CD4-positive, alpha-beta T cell treated with Interleukin-2 at 100 ng/mL for 4 hours (primary cell): ENCODE measurements at places on chromosomes 12 and 14.
A peak's percentile ranks its signal among the peaks of the same experiment; 100 is the strongest.

DNA sequence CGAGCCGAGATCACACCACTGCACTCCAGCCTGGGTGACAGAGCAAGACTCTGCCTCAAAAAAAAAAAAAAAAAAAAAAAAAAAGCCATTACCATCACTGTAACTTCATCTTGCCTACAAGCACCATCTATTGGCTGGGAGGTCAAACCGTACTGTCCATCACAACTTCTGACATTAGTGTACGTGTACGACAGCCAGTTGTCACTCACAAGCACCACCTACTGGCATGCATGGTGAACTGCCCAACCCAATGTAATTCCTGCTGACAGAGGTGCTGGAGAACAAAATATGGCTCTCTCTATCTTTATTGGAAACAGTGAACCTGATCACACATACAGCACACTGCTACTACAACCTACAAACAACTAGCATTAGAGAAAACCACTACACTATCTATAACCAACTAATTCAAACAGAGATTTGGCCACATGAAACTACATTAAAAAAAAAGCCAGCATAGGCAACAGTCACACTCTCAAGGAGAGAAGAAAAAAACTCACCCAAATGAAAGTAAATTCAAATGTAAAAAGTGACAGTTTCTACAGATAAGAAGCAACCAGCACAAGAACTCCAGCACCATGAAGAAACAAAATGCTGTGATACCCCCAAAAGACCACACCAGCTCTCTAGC lies 82.3 kb downstream of the PUS7L start:
- DNase-seq = peak; percentile 8

- DNase-seq = no peak
Measured at GRCh38 chr14:54177641-54178621, 218.9 kb upstream of the CDKN3 start.

- peak; percentile 35 for DNase-seq
Measured at GRCh38 chr14:100261621-100262020, 22.7 kb downstream of the YY1 start.

DNA sequence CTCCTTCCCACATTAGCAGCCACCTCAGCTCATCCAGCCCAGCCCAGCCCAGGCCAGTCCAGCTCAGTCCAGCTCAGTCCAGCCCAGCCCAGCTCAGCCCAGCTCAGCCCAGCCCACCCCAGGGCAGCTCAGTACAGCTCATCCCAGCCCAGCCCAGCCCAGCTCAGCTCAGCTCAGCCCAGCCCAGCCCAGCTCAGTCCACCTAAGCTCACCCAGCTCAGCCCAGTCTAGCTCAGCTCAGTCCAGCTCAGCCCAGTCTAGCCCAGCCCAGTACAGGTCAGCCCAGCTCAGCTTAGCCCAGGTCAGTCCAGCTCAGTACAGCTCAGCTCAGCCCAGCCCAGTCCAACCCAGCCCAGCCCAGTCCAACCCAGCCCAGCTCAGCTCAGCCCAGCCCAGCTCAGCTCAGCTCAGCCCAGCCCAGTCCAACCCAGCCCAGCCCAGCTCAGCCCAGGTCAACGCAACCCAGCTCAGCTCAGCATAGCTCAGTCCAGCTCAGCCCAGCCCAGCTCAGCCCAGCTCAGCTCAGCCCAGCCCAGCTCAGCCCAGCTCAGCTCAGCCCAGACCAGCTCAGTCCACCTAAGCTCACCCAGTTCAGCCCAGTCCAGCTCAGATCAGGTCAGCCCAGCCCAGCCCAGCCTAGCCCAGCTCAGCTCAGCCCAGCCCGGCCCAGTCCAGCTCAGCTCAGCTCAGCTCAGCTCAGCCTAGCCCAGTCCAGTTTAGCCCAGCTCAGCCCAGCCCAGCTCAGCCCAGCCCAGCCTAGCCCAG lies 63.0 kb downstream of the TMEM121 start:
- no peak for DNase-seq

GRCh38 chr14:68153275-68153674 lies 333.7 kb downstream of the RAD51B start:
- no peak for DNase-seq

DNA sequence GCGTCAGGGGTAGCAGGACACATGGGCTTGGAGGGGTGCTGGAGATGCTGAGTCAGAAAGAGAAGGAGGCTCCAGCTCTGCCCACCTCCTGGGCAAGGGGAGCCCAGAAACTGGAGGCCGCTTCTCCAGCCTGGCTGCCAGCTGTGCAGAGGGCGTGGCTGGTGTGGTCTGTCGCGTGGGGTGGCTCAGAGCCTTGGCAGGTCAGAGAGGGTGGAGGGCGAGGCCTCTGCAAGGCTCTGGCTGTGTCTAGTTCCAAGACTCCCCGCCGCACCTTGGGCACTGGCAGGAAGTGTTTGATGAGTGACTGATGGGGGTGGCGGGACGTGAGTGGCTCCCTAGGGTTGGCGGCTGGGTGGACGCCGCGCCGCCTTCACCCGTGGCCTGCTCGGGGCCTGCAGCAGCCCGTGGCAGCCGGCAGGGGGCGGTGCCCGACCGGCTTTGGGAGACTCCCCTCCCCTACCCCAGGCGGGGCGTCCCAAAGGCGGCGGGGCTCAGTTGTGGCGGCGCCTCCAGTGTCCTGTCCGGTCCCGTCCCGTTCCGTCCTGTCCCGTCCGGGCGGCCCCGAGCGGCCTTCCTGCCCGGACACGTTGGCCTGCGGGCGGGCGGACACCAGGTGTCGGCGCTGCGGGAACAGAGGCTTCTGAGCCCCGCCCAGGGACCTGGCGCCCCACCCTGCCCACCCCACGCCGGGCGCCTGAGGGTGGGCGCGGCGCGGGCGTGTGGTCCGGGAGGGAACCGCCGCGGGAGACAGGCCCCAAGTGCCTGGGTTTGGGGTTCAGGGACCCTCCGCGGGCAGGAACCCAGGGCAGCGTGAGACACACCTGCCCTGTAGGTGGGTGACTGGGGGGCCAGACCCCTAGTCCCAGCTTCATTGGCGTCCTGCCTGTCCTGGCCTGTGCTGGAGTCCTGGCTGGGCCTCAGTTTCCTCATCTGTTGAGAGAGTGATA lies 39.7 kb downstream of the KRT80 start:
- peak; percentile 77 for DNase-seq

DNA sequence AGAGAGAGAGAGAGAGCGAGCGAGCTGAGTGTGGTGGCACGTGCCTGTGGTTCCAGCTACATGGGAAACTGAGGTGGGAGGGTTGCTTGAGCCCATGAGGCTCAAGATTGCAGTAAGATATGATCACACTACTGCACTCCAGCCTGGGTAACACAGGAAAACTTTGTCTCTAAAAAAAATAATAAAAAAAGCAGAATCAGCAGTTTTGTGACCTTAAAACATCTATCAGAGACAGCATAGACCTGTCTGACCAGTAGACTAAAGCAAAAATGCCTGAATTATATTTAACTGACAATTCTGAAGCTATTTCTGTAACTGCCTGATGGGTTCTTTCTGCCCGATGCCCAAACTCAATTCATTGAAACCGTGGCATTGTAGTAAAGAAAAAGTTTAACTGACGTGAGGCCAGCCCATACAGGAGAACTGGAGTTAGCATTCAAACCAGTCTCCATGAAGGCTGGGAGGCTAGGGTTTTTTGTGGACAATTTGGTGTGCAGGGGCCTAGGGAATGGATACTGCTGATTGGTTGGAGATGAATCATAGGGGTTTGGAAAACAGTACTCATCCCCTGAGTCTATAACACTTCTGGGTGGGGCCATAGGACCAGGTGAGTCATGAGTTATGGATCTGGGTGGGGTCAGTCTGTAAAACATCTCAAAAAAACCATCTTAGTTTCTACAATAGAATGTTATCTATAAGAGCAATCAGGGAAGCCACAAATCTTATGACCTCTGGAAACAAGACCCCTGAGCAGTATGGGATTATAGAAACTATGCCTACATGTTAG lies 8.0 kb upstream of the RASSF8 start:
- no peak for DNase-seq

DNA sequence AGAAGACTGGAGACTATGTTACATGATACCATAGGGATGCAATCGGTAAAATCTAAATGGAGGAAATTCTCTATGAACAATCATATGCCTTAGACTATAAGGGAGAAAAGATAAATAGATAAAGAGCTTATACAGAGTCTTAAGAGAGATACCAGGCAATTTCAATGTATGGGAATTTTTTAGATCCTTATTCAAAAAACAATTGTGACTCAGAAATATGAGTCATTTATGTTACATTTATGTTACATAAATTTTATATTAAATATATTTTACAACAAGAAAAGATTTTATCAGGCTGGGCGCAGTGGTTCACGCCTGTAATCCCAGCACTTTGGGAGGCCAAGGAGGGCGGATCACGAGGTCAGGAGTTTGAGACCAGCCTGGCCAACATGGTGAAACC lies 36.5 kb upstream of the PSMA6 start:
- no peak for DNase-seq

GRCh38 chr12:60836651-60837050 lies 1240.8 kb downstream of the SLC16A7 start:
- DNase-seq = no peak

DNA sequence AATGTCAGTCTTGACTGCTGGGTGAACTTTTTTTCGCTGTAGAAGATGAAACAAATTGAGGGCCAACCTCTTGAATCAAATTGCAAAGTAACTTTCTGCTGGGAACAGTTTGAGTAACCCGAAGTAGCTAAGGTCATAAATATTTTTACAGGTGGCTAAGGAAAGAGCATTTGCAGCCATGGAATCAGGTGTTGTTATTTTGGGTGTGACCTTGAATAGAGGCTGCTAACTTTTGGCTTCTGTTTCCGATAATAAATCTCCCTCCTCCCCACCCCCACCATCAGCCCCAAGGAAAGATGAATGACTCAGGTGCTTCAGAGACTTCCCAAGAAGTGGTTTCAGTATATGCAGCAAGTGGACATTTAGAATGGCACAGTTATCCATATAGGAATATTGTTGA lies 571.7 kb downstream of the DIO2 start:
- DNase-seq = no peak

DNA sequence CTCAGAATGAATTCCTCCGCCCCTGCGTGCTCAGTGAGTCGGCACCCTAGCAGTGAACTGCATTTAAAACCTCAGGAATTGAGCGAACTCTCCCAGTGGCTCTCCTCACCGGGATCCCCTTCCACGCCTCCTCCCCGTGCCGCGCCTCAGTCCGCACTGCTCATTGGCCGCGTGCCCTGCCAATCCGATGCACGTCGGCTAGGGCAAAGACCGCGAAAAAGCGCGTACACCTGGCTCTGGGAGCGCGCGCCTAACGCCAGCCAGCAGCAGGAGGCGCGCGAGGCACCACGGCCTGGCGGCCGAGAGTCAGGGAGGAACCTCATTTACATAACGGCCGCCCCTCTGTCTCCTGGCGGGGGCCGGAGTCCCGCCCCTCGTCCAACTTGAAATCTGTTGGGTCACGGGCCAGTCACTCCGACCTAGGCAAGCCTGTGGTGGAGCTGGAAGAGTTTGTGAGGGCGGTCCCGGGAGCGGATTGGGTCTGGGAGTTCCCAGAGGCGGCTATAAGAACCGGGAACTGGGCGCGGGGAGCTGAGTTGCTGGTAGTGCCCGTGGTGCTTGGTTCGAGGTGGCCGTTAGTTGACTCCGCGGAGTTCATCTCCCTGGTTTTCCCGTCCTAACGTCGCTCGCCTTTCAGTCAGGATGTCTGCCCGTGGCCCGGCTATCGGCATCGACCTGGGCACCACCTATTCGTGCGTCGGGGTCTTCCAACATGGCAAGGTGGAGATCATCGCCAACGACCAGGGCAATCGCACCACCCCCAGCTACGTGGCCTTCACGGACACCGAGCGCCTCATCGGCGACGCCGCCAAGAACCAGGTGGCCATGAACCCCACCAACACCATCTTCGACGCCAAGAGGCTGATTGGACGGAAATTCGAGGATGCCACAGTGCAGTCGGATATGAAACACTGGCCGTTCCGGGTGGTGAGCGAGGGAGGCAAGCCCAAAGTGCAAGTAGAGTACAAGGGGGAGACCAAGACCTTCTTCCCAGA lies at the start of gene HSPA2:
HSPA2 (plus strand) TSS at position 534 of the 995 bp plus-strand sequence; CDS start at position 643, 109 bp downstream.
- DNase-seq = peak; percentile 96

DNA sequence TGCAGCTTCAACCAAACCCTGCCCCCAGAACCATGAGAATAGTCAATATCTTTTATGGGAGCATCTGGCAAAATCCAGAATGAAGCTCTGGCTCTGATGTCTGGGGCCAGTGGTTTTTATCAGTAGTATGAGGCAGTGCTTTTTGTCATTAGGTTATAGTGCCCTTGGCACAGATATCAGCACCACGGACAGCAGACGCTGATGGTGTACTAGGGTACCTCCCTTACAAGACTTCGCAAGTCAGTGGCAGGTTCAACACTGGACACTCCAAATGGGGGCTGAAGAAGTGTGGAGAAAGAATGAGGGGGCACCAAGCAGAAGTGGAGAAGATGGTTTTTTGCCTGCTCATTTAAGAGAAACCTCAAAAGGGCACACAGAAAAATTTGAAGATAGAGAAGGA lies 68.2 kb upstream of the E2F7 start:
- DNase-seq = no peak

DNA sequence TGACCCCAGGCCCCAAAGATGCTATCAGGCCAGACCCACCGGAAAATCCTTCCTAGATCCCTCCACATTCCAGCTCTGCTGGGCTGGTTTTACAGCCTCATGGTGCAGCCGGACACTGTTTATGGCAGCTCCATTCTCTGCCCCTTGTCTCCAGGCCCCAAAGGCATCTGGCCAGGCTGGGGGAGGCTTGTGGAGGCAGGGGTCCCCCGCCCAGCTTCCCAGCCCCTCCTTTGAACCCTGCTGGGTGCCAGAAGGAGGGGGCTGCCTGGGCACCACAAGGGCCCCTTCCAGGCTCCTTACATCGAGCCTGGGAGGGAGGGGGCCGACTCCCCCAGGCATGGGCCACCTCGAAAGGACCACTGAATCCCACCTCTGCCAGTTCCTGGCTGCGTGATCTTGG lies 19.8 kb upstream of the SMUG1 start:
- no peak for DNase-seq

DNA sequence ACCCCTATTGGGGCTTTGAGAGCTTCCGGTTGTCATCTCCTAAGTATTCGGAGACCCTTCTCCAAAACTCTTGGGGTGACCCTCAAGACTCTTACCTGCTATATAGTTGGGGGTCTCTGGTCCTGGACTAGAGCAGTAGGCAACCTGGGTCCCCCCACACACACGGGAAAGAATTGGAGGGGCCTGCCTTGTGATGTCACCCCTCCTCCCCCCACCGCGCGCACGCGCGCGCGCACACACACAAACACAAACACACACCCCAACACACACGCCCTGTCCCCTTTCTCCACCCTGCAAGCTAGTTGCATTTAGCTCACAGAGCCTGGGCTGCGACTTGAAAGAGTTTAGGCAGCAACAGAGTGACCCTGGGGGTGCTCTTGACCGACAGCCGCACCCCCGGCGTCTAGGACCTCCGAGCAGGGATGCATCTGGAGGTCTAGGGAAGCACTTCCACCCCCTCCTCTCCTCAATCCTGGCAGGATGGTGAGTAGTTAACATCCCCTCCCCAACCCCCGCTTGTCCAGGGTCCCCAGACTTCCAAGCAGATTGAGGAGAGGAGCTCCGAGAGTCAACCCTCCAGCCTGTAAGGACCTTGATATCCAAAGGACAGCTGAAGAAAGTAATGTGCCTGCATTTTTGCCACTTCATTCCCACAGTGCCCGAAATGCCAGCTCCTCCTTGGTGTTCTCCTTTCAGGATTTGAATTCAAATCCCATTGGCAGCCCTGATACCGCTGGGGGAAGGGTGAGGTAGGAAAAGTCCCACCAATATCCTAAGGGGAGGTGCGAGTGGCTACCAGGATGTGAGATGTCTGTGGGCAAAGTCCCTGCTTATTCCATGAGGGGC lies 1.4 kb upstream of the DNAJC14 start:
- peak; percentile 60 for DNase-seq
